ENCODE measurements at places on chromosomes 6 and 20.
A peak's percentile ranks its signal among the peaks of the same experiment; 100 is the strongest.

DNA sequence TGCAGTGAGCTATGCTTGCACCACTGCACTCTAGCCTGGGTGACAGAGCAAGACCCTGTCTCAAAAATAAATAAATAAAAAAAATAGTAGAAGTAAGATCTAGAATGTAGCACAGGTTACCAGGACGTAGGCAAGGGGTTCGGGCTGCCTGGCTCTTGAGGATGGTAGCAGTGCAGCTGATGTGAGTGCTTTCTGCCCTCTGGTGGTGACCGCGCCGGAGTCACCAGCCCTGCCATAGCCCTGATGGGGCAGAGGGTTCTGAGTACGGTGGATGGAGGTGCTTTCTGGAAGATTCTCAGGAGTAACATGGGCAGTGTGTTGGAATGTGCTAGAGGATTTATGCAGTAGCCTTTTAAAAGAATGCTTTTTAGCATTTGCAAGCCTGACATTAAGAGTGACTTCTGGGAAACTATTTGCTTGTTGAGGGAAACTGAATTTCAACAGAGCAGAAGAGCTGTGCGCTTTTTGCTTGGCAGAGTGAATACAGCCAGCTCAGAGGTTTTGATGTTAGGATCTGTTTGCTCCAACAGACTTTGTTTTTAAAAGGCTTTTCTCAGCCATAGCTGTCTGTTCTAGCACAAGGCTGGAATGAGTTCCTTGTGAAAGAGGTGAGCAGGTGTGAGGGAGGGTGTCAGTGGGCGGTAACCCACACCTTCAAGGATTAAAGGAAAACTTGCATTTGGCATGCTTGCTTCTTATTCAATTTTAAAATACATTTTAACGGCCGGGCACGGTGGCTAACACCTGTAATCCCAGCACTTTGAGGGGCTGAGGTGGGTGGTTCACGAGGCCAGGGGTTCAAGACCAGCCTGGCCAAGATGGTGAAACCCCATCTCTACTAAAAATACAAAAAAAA, 65.9 kb downstream of the PTPN1 start:
- peak; percentile 79 for DNase-seq

DNA sequence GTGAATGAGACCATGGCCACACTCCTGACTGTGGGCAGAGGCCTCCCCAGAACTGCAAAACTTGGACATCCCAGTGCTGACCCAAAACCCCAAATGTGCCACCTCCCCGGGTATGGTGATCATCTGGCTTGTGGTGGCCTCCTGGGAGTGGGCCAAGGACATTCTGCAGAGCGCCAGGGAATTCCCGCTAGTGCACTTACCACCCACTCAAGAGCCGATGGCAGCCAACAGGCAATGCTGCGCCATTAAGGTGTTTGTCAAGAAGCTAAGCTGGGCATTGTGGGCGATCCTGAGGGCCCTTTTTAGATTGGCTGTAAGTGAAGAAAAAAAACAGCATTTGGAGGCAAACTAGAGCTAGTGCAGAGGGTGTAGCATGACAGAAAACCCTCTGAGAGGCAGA, 9.4 kb downstream of the MMP24 start:
- DNase-seq = no peak

- no peak for DNase-seq
Observed at GRCh38 chr6:141744971-141745370, 387.8 kb upstream of the GJE1 start.

GRCh38 chr6:155340464-155341129, 26.3 kb upstream of the TFB1M start:
- DNase-seq = no peak

GRCh38 chr6:156336089-156336488, 441.1 kb upstream of the ARID1B start:
- DNase-seq = no peak

- no peak for DNase-seq
Observed at GRCh38 chr6:52176550-52176949, 9.6 kb upstream of the IL17A start.
